Activated CD4-positive, alpha-beta T cell treated with anti-CD3 and anti-CD28 coated beads for 1 hour (primary cell): ENCODE measurements at places on chromosomes 11 and 22.

DNA sequence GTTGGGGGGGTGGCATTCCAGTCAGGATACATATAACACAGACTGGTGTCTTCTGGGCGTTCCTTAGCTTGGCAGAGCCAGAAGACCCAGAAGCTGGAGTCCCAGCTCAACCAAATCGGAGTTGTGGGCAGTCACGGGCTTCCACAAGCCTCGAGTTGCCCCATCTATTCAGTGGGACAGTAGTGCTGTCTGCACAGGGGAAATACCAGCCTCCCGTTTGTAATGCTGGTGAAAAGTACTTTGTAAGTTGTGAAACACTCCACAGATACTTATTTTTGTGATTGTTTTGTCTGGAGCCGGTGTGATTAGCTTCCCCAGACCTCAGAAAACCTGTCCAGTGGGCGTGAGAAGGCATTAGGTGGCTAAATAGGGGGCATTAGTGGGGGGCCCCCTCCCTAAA is 13.6 kb downstream of the DGKZ start:
- DNase-seq: no peak

GRCh38 chr22:42919199-42919598 is 62.1 kb upstream of the ARFGAP3 start:
- no peak for DNase-seq

DNA sequence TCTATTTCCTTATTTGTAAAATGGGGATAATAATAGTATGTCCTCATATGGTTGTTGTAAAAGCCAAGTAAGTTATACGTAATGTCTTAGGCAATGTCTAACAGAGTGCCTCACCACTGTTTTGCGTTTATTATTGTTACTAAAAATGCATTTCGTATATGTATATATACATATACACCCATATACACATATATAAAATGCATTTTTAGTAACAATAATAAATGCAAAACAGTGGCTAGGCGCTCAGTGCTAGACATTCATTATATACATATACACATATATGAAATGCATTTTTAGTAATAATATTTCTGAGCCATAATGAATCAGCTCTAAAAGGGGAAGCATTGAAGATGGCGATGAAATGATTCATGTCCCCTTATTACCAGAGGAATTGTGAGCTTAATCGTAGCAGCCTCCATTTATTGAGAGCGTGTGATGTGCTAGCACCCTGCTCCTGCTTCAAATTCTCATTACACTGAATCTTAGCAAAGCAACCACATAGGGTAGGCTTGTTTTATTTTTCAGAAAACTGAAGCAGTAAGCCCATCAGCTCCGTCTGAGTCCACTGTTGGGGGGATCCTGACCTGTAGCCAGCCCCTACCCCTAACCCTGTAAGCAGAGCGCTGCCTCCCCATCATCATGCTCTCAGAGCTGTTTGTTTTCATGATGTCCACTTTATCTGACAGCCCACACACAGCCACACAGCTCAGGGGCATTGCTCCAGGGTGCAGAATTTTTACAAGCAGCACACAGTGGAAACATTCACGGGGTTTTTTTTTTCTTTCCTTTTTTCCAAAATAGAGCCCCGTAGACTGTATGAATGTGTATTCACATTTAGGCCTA is 97.1 kb upstream of the NAV2 start:
- no peak for DNase-seq

DNA sequence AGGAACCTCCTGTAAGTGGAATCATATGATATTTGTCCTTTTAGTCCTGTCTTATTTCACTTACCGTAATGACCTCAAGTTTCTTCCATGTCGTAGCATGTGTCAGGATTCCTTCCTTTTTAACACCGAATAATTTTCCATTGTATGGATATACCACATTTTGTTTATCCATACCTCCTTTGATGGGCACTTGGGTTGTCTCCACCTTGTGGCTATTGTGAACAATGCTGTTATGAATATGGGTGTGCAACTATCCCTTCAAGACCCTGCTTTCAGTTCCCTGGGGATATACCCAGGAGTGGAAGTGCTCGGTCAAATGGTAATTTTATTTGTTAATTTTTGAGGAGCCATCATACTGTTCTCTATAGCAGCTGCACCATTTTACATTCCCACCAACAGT is 244.9 kb upstream of the BLID start:
- DNase-seq: no peak

GRCh38 chr11:1805525-1805924 is 29.3 kb upstream of the SYT8 start:
- no peak for DNase-seq

DNA sequence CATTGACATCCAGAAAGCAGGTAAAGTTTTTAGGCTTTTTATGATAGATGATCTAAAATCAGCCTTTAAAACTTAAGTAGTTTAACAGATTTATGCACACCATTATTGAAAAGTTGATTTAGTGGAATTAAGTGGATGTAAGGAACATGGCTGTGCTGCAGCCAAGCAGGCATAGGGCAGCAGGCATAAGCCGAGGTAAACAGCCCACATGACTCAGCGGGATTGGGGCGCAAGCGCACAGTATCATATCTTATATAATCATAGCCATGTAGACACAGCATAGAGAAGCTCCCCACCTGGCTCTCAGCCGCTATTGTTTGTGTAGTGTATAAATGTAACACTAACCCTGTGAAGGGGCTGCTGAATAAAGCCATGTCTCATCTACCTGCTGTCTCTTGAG is 157.5 kb downstream of the WNT11 start:
- no peak for DNase-seq

DNA sequence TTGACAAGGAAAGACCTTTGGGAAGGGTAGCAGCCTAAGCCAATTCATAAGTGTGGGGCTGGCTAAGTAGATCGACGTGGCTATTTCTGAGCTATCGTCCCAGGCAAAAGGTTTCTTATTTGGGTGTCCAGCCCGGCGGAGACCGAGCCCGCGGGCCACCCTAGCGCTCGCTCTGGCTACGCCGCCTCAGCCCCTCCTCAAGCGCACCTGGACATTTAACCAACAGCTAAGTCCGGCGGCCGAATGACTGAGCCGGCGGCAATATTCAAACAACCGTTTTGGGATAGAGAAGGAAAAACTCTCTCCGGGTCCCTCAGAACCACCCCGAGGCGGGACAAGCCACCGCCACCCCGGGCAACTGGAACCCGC is 457 bp downstream of the RNF141 start:
- DNase-seq: no peak

GRCh38 chr22:31329029-31329428 is 17.1 kb downstream of the PATZ1 start:
- no peak for DNase-seq

- DNase-seq: no peak
Observed at GRCh38 chr11:17851697-17852096, 117.1 kb downstream of the KCNC1 start.

- DNase-seq: peak; percentile 4
Observed at GRCh38 chr11:2778630-2779498, 79.1 kb upstream of the KCNQ1OT1 start.

DNA sequence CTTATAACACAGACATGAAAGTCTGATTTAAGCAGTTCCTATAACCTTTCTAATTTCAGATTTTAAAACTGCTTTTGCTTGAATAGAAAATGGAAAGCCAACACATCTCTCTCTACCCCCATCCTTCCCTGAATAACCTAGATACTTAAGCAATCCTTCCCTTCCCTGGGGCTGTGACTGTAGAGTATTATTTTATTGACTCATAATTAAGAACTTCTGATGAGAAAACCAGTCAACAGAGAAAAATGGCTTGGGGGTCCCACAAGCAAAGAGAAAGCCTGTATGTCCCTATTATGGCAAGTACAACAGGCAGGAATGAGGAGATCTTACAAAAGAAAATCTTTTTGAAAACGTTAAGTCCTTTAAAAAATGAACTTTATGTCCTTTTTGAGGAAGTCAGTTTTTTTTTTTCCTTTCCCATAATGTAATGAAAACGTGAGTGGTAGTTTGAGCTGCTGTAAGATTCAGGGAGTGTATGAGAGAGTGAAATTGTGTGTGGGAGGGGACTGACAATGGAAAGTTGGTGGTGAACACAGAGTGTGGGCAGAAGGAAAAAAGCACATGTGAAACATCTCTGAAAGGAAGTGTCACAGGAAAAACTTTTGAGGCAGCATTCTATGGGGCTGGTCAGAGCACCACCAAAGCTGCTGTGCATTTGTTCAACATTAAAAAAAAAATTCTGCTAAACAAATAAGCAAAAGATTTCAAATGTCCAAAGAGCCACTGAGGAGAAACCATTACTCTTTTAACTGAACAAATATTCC is 154.6 kb downstream of the MAML2 start:
- no peak for DNase-seq

DNA sequence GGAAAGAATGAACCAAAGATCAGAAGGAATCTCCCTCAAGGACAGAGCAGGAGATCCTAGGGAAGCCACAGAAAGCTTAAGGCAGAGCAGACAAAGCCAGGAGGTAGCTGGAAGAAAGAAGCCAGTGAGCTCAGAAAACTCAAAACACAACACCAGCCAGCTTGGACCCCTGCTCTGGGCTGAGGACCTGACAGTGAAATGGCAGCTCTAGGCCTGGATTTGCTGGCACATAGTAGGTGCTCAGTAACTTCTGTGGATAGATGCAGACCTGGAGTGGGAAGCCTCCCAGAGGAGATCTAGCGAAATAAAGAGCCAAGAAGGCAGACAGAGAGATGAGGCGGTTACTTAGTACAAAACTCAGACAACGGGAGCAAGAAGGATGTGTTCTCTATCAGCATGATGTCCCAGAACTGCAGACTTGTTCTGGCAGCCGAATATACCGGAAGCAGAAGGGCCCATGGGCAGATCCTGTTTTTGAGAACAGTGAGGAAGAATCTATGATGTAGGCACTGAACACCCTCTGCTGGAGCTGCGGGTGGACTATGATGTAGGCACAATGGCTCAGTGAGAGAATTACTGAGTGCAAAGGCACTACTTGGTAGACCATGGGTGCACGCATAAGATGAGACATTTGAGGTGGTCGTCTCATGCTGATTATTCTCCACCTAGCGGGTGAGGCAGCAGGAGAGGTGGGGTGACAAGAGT is 4.8 kb downstream of the ROBO4 start:
- DNase-seq: no peak

- no peak for DNase-seq
Observed at GRCh38 chr11:9379041-9379440, 5.4 kb upstream of the IPO7 start.

GRCh38 chr22:32710896-32711295 is 90.6 kb upstream of the TIMP3 start:
- no peak for DNase-seq

DNA sequence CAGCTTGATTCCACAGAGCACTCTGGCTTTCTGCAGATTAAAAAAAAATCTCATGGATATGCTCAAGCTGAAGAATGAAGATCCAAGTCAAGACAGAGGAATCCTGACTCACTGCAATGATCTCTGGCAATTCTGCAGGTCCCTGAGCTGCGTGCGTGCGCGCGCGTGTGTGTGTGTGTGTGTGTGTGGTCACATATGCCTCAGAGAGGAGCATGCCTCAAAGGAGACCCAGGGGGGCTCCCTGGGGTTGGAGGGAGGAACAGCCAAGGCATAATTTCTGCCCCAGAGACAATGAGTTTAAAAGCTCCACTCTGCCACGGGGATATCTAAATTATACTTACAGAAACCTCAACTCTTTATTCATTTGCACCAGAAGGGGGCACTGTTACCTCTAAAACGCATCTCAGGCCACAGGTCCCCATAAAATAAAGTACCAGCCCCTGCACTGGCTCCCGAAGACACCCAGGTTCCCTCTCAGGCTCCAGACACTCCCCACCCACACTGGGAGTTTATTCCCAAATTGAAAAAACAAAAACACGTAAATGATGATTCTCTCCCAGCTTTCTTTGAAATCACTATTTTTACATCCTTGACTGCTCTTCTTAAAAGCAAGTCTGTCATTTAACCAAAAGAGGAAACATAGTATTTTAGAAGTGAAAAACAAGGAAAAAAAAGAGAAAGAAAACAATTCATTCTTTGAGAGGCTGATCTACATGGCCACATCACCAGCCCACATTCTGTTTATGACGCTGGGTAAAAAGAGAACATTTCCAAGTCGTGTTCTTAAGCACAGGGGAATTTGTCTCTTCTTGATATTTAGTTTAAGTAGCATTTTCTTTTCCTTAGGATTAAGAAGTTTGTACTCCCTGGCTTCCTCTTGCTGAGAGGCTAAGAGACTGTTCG is 401.0 kb downstream of the LARGE1 start:
- DNase-seq: no peak

DNA sequence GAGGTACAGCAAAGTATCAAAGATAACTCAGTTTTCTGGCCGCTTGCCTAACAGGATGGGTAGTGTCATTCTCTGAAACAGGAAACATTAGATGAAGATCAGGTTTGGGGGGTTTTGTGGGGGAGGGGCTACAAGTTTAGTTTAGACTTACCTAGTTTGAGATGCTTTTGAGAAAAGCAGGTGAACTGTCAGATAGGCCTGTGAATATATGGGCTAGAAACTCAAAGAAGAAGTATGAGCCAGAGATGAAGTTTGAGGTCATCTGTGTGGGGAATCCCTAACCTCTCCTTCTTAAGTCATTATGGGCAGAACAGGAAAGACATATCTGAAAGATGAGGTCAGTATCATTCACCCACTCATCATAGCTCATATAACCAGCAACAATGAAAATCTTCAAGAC is 11.9 kb downstream of the HOATZ start:
- no peak for DNase-seq

- DNase-seq: no peak
Observed at GRCh38 chr22:26197425-26197824, 28.2 kb downstream of the SEZ6L start.

- DNase-seq: no peak
Observed at GRCh38 chr11:111939836-111940604, 2.9 kb downstream of the DIXDC1 start.

DNA sequence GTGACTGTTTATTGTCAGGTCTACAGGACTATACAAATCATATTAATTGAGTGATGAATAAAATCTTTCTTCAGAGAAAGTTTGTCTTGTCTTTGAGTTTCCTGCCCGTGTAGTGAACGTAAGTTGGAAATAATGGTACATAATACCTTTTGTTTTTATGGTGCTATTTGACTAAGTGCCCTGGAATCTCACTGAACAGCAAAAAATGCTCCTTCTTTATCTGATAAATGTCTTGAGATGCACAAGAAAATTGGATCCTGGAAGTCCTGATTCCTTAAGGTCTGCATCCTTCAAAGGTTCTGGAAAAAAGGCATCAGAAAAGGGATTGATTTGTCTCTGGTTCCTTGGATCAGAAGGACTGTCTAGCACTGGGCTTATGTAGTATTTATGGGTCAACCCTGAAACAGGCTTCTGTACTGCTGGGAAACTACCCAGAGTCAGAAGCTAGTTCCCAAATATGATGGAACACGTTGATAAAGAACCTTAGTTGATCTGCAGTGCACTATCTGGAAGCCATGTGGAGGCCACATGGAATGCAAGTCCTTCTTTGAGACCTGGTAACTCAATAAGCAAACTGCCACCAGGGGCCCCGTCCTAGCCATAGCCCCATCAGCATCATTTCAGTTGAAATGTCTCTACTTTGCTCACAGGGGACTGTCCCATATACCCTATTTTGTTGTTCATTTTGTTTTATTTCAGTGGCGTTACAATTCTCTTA is 100.6 kb upstream of the CD44 start:
- DNase-seq: no peak
